ENCODE measurements at places on chromosomes 7 and 10. TPM values are rescaled to one million over a fixed set of nuclear protein-coding genes. Genes with fewer than 3 reads are reported as not detected.
A peak's percentile ranks its signal among the peaks of the same experiment; 100 is the strongest.

- H3K27me3 ChIP-seq, result no peaks in the 10 kb centered on the region
- no peaks in the 10 kb centered on the region for H3K36me3 ChIP-seq
- H3K4me3 ChIP-seq, result no peak overlapping the region
- no peaks in the 10 kb centered on the region for H3K4me1 ChIP-seq
- H3K27ac ChIP-seq, result no peak overlapping the region
Observed at GRCh38 chr10:78927257-78927995, 141.3 kb upstream of the ZMIZ1 start.

The CCZ1B gene
- 80.5 TPM for total RNA-seq

DNA sequence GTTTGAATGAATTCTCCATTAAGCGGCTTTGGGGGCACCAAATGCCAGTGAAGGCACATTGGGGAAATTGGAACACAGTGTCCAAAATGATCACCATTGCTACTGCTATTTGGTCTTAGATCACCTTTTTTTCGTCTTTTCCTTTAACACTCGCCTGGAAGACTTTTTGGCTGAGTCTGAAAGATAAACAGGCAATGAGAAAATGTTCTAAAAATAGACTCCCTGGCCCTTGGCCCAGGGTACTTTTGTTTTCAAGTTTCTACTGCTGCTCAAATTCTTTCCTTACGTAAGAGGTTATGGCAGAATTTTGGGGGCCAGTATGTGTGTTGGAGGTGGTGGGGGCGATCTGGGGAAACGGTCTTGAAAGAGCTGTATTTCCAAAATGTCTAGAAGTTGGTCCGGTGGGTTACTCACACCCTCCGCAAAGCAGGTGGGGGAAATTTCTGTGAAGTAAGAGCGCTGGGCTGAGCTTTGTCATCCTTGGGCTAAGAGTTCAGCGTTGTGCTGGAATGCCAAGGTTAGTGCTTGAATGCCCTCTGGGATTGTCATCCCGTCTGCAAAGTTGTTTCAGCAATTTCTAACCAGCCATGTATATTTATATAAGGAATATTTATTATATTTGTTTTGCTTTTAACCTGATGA lies 1.3 kb upstream of the ITPRIP start:
- H3K27ac ChIP-seq, result peak overlapping the region; percentile 99
- peak overlapping the region; percentile 95 for H3K4me3 ChIP-seq
- peaks cover 8% of the 10 kb centered on the region for H3K27me3 ChIP-seq
- no peak for DNase-seq
- peaks cover 18% of the 10 kb centered on the region for H3K36me3 ChIP-seq

The INHBA gene
- total RNA-seq, result not detected

GRCh38 chr7:127667017-127667670 lies 15.2 kb downstream of the SND1 start:
- peaks cover 31% of the 10 kb centered on the region for H3K4me1 ChIP-seq
- H3K27ac ChIP-seq, result no peak overlapping the region
- no peaks in the 10 kb centered on the region for H3K27me3 ChIP-seq
- H3K4me3 ChIP-seq, result no peak overlapping the region

All from activated CD4-positive, alpha-beta memory T cell treated with anti-CD3 and anti-CD28 coated beads, Interleukin-2, amount 10 ng/mL, durations not matched to agents 7 days and 5 days (primary cell).